Left renal pelvis (tissue), 4 donors: ENCODE measurements at places on chromosomes 4 and X.

- no peak for DNase-seq
Observed at GRCh38 chr4:57605376-57605775, 495.2 kb upstream of the IGFBP7 start.

DNA sequence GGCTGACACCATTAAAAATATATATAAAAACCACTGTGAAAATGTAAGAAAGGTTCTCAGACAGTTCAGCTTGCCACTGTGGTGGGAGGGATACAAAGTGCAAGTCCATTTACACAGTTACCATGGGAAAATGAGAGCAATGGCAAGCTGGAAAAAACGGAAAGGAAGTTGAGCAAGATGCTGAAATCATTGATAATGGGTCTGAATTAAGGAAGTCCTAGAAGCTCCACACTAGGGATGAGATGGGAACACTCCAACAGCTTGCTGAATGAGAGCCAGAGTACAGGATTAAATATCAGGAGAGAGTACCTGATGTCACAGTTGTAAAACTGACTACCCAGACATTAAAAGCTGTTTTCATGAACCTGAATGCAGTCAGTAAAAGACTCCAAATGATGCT is 218.6 kb downstream of the PRDM5 start:
- DNase-seq, result no peak

DNA sequence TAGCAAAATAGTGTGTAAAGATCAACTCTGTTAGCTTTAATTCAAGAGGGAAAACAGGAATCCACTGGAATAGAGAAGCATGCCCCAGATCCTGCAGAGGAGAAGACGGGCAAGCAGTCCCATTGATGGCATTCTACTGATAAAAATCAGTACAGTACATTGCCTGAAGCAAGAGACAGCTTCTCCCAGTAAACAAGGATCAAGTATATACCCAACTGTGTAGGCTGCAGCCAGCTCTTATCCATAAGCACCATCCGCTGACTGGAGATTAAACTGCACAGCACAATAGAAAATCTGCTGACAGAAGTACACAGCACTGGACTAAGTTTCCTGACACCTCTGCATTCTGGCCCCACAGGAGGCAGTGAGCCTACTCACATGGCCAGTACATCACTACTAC is 110.1 kb downstream of the COX18 start:
- DNase-seq, result no peak

- DNase-seq, result no peak
Observed at GRCh38 chr4:136277741-136278140, 1254.6 kb downstream of the PCDH18 start.
